ENCODE measurements at places on chromosomes 7 and 10.

DNA sequence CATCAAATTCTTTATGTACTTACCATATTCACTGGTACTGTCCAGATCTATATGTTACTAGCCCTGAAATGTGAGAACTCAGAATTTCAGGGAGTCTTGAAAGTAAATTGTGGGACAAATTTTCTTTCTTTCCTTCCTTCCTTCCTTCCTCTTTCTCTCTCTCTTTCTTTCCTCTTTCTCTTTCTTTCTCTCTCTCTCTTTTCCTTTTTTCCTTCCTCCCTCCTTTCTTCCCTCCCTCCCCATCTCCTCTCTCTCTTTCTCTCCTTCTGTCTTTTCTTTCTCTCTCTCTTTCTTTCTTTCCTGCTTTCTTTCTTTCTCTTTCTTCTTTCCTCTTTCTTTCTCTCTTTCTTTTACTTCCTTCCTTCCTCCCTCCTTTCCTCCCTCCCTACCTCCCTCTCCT, 257.4 kb upstream of the CSTF2T start:
- DNase-seq = no peak

DNA sequence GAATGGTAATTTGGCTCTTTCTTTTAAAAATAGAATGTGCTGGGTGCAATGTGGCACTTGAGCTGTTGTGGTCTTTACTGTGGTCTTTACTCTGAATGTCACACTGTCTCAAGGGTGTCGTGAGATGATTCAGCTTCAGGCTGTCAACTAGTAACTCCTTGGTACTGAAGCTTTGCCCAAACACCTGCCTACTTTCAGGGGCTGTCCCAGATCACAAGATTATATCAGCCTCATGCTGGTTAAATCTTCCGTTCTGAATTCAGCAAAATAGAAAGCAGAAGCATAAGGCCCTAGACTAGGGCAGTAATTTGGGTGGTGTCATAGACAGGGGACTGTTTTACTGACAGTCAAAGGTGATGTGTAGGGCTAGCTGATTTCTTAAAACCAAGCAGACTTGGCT, 110.9 kb downstream of the BAMBI start:
- DNase-seq = peak; percentile 12

GRCh38 chr7:55309040-55309991, 55.8 kb upstream of the LANCL2 start:
- peak; percentile 86 for DNase-seq

- DNase-seq = no peak
These were observed 237.4 kb downstream of the ELMO1 start for GRCh38 chr7:37211097-37211880.

- peak; percentile 83 for DNase-seq
These were observed 55.9 kb downstream of the UPF2 start for GRCh38 chr10:11986593-11987216.

- no peak for DNase-seq
These were observed 127.6 kb downstream of the DLG5 start for GRCh38 chr10:77798940-77799339.

- DNase-seq = no peak
These were observed 165.2 kb upstream of the TMEM72 start for GRCh38 chr10:44745920-44746319.

GRCh38 chr7:98520356-98520951, 96.6 kb upstream of the NPTX2 start:
- peak; percentile 21 for DNase-seq

DNA sequence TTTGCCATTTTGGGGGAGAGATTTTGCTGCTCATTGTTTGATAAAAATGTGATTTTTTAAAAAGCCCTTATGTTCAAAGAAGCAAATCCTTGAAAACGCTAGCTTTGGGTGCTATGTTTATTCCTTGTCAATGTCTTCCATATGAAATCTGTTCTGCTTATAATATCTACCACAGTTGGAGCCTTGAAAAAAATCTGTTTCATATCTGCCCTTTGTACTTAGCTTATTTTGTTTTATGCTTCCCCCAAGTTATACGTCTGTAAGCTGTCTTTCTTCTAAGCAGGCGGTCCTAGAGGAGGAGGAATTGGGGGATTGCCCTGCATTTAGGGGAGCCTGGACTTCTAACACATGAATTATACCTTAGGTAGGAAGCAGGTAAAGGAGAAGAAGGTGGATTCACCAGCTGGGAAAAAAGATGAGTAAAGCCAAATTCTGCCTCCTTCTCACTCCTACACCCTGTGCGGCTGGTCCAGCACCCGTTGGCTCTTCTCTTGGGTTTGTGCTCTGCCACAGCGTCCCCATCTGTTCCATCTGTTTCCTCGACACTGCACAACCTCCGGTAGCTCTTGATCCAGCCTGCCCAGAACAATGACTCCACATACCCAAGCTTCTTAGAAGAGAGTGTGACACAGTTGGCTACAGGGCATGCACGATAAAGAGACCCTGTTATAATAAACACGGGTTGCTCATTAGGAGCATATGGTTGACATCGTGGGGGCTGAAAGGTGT, 31.9 kb upstream of the NEUROD6 start:
- DNase-seq = no peak

DNA sequence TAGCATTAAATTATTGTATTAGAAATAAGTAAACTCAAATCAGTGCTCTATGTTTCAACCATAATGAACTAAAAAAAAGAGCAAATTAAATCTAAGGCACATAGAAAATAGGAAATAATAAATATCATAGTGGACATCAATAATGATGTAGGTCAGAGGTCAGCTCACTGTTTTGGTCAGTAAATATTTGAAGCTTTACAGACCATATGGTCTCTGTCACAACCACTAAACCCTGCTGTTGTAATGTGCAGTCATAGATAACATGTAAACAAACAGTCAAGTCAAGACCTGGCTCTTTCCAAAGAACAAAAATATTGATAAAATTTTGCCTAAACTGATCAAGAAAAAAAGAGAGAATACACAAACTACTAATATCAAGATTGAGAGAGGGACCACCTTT, 615.0 kb downstream of the SH2D4B start:
- no peak for DNase-seq

- peak; percentile 34 for DNase-seq
These were observed 1.8 kb upstream of the PDGFA start for GRCh38 chr7:521221-522070.

GRCh38 chr10:105070952-105071351, 429.9 kb downstream of the SORCS3 start:
- DNase-seq = no peak

DNA sequence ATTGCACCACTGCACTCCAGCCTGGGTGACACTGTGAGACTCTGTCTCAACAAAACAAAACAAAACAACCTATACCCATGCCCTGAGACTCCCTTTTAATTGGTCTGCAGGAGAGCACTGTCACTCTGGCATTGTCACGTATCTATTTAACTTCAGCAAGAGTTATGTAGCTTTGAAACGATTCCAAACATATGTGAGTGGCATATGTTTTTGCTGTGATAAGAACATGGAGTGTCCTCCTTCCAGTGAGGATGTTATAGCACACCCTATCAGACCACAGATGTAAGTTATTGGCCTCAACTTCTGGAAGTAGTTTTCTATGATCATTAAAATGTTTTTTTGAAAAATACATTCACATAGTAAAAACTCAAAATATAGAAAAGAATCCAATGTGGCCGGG, 15.5 kb upstream of the DNAJC12 start:
- DNase-seq = no peak

DNA sequence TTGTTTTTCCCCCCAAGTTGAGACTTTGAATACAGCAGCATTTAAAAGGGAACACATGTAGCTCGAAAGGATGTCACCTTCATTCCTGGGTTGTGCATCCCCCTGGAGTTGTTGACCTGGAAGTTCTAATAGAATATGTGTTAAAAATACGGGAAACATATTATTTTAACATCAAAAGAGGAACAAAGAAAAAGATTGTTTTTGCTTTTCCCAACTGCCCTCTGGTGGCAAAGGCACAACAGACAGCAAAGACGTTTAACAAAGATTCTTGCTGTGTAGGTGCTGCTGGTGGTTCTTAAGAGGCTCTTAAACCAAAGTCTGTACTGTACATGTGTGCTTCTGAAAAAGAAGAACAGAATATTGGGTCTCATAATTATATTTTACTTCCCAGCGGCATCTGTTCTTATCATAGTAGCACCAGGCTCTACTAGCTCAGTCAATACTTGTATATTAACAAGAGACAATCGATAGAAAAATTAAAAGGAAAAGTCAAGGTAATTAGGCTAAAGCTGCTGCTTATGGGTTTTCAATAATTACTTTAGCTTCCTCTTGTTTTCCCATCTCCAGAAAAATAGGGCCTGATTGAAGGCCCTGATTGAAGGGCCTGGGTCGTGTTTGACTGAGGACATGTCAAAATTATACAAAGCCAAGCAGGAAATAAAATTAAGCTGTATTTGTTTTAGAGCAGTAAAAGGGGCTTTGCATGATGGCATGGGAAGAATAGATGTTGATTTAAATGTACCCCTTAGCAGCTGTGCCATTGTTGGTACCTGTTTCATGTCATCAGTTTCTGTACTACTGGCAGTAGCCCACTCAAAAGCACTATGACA, 384.2 kb upstream of the LRGUK start:
- no peak for DNase-seq

GRCh38 chr10:114869520-114869892, 47.9 kb downstream of the FHIP2A start:
- DNase-seq = no peak

- DNase-seq = no peak
These were observed 603.6 kb downstream of the CNTNAP2 start for GRCh38 chr7:146720195-146720594.

DNA sequence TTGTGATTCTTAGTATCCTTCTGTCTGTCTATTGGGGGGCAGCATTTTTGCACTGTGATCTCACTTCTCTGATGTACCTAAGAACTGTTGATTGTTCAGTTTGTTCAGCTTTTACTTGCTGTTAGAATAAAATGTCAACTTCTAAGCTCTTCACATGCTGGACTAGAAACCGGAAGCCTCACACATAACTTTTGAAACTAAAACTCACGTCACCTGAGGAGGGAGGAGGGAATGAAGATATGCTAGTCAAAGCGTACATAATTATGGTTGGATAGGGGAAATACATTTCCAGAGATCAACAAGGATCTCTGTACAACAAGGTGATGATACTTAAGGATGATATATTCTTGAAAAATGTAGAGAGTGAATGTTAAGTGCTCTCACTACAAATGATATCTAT, 609.7 kb downstream of the INHBA start:
- no peak for DNase-seq

- no peak for DNase-seq
These were observed 5.8 kb upstream of the C1GALT1 start for GRCh38 chr7:7176406-7177043.

- no peak for DNase-seq
These were observed 3.9 kb upstream of the ATP6V0E2 start for GRCh38 chr7:149869867-149870266.

DNA sequence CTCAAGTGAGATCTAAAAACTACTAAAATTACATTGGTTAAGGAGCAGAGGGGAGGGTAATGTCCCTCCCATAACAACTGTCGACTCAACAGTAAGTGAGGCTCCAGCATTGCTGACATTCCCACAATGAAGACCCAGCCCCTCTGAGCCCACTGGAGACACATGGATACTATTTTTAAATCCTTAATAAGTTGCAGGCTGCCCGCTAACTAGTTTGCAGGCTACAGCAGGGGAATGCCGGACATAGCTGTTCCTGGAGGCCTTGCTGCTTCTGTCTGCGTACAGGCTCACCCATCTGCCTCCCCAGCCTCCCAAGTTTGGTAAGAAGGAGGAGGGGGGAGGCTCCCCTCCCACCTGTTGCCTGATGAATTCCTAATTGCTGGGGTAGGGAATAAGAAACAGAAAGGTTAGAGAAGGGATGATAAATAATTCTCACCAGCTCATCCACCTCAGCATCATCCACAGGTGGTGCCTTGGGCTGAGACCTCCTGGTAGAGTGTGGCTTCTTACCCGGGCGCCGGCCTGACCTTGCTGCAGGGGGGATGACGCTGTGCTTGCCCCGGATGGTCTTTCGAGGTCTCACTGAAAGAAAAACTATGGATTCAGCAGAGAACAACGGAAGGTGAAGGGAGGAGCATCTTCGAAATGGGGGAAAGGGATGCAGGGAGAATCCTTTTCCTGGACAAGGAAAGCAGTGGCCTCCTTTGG, 10.1 kb downstream of the FZD9 start:
- no peak for DNase-seq

- no peak for DNase-seq
These were observed 71.7 kb downstream of the DNAJB6 start for GRCh38 chr7:157408258-157409101.

DNA sequence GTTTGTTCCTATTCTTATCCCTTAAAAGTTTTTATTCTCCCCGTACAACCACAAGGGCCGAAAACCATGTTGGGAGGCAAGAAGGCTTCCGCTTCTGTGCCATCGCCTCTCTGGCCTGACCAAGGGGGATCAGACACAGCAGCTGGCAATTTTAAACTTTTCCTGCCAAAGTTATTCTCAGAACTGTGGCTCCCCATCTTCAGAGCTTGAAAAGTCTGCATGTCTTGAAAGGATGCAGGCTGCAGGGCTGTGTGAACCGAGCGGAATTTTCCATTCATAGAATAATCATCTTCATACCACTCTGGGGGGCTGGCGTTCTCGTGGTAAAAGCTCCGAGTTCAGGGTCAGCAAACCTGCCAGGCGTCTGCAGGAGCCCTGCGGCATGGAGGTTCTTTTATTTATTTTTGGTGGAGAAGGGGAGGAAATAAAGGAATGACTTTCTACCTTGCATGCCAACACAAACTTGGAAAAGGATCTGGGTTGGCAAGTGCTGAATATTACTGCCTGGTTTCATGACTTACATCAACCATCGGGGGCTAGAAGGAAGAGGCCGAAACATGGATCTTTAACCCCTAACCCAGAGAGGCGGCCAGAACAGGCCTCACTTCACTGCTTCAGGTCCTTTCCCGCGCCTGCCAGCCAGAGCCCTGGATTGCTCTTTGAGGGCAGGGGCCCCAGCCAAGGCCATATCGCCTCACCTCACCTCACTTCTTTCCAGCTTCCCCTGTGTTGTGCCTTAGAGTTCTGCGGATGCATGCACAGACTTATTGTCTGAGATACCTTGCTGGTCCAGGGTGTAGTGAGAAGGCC, 3.0 kb upstream of the NANOS1 start:
- no peak for DNase-seq

GRCh38 chr10:24882047-24882698, 70.2 kb downstream of the PRTFDC1 start:
- peak; percentile 58 for DNase-seq

GRCh38 chr7:98056580-98056979, 50.1 kb upstream of the LMTK2 start:
- DNase-seq = no peak

DNA sequence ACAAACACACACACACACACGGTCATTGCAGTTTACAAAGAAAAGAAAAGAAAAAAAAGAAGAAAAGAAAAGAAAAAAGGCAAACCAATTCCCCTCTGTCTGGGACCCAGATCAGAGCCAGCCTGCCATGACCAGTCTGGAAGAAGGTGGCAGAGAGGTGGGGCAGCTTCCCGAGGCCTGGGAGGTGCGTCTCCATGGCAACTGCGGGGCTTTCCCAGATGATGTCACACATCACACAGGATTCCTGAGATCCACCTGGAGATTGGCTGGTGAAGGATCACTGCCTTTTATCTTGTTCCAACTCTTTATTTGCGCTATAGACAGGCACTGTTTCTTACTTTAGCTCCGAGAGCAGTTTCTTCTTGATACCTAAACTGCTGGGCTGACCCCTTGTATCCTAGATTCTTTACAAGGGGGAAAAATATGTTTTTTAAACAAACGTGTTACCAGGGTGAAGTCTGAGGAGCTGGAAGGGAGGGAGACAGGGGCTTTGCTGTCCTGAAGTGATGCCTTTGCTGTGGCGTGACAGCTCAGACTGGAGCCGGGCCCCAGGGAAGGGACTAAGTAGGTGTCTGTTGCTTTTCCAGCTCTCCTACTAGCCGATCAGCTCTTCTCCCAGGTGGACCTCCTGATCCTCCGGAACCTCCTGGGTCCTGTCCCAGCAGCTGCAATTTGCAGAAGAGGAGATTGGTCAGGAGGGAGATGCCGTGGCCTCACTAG, 298.5 kb downstream of the KLF6 start:
- no peak for DNase-seq
